Caki2 (cell line): ENCODE measurements at places on chromosomes 4 and X. TPM values are rescaled to one million over a fixed set of nuclear protein-coding genes. Genes with fewer than 3 reads are reported as not detected.

DNA sequence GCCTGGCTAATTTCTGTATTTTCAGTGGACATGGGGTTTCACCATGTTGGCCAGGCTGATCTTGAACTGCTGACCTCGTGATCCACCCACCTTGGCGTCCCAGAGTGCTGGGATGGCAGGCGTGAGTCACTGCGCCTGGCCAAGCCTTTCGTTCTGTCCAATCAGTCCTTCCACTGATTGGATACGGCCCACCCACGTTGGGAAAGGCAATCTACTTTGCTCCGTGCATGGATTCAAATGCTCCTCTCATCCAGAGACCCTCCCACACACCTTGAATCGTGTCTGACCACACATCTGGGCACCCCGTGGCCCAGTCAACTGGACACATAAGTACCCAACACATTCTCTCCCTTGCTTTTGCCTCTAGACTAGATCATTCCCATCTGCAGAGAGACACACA lies 74.9 kb downstream of the CRLF2 start:
- DNase-seq = no peak

Gene NUDT11
- 10.9 and 17.6 TPM in 2 replicates for total RNA-seq

DNA sequence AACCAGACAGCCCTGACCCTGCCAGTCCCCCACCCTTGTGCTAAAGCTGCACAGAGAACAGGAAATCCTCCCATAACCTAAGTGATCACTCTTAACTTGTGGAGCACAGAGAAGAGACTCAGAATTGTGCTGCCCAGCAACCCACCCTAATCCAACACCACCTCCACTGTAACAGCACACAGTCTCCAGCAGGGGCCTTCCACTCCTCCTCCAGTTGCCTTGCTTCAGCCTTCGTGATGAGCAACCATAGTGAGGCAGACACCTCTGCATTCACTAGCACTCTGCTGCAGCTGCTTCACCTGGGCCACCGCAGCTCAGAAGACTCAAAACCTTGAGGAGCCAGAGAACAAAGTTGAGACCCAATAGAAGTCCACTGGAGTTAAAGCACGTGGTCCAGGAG lies 7.9 kb upstream of the UGT2B4 start:
- no peak for DNase-seq

Gene RADX
- 5.0 and 6.0 TPM in 2 replicates for total RNA-seq

DNA sequence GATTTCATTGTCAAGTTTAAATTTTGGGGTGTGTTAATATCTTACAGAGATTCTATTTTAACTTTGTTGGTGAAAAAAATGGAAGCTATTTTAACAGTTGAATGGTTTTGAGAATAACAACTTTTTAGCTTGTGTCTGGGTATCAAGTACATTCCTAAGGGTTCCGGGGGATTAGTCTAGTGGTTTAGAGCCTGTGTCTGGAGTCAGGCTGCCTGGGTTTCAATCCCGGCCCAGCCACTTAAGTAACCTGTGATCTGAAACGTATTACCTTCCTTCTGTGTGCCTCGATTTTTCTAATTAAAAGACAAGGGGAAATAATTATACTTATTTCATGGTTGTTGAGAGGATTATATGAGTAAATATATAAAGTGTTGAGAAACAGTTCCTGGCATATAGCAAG lies 288.6 kb upstream of the NR3C2 start:
- no peak for DNase-seq

GRCh38 chr4:163613383-163613782 lies 118.9 kb downstream of the TMA16 start:
- no peak for DNase-seq

Gene MSX1
- 2.6 and 9.0 TPM in 2 replicates for total RNA-seq
